Thyroid gland (tissue), 4 donors: ENCODE measurements at places on chromosomes 7 and 10. TPM values are rescaled to one million over a fixed set of nuclear protein-coding genes. Genes with fewer than 3 reads are reported as not detected.

Gene FAM131B
- 0.54 TPM for total RNA-seq

DNA sequence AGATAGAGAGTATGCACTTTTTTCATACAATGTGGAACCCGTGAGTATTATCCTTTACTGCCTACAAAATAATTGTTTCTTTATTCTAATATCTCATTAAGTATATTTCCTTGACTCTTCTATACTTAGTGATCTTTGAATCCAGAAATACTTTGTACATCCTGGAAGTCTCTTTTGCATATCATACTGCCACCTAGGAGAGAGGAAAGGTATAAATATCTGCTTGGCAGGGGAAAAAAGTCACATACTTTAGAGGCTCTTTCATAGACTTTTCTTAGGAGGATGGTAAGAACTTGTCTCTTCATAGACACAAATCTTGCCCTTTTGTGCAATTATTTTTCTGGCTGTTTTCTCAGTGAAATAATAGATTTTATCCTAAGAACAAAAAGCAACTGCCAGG lies 436.0 kb downstream of the PAXIP1 start:
- DNase-seq, result no peak

- DNase-seq, result no peak
These were observed 182.6 kb upstream of the CXCL12 start for GRCh38 chr10:44567471-44567870.

Gene IGF2BP3
- 0.67 TPM for total RNA-seq

DNA sequence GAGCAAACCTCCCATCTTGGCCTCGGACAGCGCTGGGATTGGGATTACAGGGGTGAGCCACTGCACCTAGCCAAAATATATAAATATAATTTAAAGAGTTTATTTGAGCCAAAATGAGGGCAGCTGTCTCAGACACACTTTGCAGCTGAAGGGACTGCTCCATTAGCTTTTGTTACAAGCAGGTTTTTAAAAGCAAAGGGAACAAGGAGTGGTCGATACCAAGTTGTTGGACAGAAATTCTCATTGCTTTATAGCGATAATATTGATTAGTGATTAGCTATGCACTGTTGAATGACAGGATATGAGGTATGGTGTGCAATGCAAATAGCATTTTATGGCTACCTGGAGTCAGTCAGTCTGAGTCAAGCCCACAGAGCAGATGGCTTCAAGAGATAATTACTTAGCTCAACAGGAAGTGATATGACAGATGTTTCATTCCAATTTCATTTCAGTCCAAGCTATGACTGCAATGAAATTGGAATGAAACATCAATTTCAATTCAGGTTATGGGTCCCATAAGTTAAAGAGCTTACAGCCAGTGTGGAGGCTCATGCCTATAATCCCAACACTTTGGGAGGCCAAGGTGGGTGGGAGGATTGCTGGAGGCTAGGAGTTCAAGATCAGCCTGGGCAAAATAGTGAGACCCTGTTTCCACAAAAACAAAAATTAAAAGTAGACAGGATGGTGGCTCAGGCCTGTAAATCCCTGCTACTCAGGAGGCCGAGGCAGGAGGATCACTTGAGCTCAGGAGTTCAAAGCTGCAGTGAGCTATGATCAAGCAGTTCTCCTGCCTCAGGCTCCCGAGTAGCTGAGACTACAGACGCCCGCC lies 23.1 kb downstream of the TYW1 start:
- DNase-seq, result no peak

- no peak for DNase-seq
These were observed 494.3 kb downstream of the GALNT17 start for GRCh38 chr7:71626206-71626605.

DNA sequence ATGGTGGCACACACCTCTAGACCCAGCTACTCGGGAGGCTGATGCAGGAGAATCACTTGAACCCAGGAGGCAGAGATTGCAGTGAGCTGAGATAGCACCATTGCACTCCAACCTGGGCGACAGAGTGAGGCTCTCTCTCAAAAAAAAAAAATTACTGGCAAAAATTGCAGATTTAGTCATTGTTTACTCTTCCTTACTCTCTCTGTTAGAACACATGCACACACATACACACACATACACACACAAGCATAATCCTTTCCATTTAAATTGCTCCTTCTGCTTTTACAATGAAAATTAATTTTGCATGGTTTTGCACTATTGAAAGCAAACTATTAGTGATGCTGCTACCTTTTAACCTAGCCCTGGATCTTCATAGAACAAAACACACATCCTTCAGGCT lies 15.4 kb upstream of the UCN3 start:
- no peak for DNase-seq

DNA sequence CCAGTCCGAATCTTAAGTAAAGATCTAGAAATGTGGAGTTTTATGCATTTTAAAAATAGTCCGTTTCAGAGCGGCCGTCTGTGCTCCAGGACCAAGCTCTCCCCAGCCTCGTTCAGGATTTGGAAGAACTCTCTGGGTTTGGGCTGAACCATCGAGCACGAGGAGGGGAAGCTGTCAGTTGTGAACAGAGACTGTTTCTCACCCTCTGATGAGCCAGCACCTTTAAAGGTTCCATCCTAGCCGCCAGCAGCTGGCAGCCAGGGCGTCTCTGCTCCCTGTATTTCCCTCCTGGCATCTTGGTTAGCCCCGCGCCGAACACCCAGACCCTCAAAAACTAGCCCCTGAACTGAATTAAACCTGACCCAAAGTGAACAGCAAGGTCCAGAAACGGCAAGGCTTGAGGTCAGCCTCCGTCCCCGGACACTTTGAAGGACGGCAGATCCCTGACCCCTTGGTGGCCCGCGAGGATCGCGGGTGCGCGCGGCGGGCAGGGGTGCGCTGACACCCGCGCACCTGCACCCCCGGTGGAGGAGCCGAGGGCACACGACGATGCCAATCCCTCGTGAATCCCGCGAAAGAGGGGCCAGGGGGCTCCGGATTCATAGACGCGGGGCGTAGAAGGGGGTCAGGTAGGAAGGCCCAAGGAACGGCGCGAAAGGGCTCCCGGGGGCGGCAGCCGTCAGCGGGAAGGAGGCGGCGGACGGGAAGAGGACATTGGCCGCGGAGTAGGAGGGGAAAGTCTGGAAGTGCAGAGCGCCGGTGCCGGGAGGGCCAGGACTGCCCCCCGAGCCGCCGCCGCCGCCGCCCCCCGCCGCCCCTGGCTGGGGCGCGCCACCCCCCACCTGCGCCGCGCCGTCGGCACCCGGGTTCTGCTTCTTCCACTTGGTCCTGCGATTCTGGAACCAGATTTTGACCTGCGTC lies 2.7 kb downstream of the NKX1-2 start:
- DNase-seq, result no peak

DNA sequence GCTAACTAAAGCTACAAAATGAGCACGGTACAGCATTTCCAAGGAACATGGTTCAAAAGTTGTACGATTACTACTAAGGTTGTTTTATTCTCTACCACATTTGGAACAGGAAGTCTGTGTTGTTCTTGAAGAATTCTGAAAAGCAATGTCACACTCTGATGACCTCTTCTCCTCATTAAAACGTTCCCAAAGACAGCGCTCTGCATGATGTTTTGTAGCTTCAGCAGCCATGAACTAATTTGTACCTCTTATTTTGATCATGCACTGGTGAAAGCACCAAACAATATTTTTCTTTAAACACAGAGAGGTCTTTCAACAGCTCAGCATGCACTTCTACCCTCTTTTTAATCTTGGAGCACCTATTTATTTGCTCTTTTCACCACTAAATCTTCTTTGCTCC lies 75.0 kb upstream of the TES start:
- no peak for DNase-seq
